ENCODE measurements at places on chromosomes 2 and 18.
A peak's percentile ranks its signal among the peaks of the same experiment; 100 is the strongest.

GRCh38 chr18:23872701-23873550 is 141.6 kb upstream of the TTC39C start:
- DNase-seq = no peak

DNA sequence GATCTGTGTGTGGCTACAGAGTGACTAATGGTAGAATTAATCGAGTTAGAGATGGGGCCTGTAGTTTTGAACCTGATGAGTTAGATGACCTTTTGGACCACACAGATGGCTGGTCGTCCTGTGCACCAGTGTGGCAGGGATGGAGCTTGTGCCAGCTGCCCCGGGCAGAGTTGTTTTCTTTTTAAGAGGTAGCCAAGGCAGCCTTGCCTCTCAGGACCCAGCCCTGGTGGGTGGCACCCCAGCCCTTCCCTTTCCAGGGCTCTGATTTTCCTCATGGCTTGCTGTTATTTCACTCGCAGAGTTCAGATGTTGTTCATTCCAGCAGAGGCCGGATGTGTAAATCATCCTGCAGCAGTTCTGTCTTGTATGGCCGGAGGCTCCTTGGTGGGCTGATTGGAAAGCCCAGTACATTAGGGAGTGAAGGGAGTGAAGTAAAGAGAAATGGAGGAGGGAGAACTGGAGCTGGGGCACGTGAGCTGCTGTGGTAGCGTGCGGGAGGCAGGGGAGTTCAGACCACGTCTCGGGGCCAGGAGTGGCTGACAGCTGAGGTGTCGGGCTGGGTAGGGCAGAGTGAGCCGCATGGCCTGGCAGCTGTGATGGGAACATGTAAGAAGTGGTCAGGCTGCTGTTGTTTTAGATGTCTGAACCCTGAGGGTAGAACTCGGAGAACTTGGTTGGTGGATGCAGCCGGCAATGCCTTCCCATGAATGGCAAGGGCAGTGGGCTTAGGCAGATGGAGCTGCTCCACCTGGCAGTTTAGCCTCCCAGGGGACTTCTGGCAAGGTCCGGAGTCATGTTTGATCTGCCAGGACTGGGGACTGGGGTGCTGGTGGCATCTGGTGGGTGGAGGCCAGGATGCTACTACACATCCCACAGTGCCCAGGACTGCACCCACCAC is 28.8 kb downstream of the ASAP2 start:
- DNase-seq = no peak

DNA sequence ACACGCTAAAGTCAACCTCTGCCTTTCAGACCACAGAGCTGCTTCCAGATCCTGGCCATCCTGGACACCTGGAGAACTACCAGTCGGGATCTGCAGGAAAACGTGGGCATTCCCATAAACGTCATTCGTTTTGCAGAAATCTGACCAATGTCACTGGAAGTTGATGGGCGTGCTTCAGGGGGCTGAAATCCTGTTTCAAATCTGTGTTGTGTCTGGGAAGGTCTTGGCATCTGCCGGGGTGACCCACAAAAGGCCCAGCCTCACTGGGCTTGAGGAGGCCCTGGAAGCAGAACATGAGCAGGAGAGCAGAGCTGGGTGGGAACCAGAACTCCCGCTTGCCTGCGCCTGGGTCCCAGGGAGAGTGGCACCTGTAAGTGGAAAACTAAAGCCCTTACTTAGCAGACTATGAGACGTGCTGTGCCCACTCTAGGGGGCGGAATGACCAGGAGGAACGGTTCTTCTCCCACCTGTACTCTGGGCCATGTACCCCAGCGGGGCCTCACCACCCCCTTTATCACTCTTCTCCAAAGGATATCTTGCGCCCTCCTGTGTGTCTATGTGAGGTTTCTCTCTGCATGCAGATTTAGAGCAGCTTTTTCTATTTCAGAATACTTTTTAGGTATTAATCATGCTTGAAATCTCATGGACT is 200.9 kb downstream of the FAM210A start:
- DNase-seq = no peak

DNA sequence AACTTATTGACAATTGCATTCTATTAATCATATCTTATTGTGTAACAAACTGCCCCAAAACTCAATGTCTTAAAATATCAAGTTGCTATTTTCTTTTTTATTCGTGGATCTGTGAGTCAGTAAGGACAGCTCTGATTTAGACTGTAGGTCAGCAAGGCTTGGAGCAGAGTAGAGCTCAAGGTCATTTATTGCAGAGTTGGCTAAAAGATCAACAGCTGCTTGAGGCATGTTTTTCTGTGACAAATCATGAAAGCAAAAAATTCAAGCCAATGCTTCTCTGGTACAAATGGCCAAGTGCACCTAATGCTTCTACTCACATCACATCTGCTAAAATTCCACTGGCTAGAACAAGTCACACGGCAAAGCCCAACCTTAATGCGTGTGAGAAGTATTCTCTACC is 497.7 kb upstream of the LRATD1 start:
- no peak for DNase-seq

GRCh38 chr2:211854832-211855231 is 683.8 kb downstream of the ERBB4 start:
- DNase-seq = no peak

DNA sequence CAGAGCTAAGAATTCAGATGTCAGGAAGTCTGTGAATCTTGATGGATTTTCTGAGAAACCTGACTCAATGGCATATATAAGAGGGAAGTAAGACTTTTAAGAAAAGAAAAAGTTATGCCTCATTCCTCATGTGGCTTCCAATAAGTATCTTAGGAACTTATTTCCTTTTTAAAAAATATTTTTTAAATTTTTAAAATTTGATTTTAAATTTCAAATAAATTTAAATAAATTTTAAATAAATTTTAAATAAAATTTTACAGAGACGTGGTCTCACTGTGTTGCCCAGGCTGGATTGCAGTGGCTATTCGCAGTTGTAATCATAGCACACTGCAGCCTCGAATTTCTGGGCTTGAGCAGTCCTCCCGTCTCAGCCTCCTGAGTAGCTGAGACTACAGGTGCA is 11.5 kb upstream of the POLR1B start:
- DNase-seq = no peak

- no peak for DNase-seq
These were observed 40.6 kb downstream of the ITGB1BP1 start for GRCh38 chr2:9382604-9383235.

DNA sequence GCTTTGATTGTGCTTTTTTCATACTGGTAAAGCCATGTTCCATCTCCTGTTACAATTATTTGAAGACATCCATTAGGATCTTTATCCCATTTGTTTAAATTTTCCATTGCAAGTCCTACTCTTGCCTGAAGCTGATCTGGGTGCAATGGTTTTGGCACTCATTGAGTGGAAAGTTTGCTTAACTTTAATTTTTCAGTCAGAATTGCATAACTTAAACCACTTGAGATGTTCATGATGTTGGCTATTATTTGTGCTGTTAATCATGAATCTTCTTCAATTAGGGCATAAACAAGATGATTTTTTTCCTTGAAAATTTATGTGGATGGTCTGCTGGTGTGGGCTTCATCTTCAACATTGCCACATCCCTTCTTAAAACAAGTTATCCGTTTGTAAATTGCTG is 180.1 kb downstream of the ST6GAL2 start:
- no peak for DNase-seq

DNA sequence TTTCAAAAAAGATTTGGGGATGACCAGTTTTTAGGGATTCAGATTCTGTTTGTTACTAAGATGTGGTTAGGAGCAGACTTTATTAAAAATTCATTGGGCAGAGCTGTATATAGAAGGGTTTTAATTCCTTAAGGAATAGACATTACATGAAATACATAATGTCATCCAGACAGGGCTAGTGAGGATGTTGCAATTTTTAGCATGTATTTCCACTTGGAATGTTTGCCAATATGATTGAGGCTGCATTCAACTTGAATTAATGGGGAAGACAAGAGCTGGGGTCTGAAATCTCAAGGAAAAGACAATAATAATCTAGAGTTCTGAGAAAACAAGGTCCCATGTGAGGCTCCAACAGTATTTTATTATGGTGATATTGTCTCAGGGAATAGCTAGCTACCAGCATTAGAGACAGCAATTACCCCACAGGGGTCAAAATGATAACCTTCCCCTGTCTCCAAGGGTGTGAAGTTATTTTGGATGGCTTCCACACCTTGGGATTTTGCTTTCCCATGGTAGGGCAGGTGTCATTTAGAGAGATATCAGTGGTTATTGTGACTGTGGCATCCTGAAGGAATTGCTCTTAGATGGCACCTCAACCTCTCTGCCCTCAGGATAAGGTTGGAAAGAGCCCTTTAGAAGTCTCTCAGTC is 60.2 kb downstream of the VSNL1 start:
- no peak for DNase-seq

- no peak for DNase-seq
These were observed 290.6 kb downstream of the ZEB2 start for GRCh38 chr2:144229296-144229695.

- no peak for DNase-seq
These were observed 93.0 kb downstream of the LBH start for GRCh38 chr2:30324245-30324908.

- DNase-seq = no peak
These were observed 35.7 kb downstream of the STEAP3 start for GRCh38 chr2:119259296-119259860.

GRCh38 chr2:23542230-23542789 is 157.3 kb downstream of the KLHL29 start:
- no peak for DNase-seq

- DNase-seq = peak; percentile 82
These were observed 1.6 kb downstream of the CDH2 start for GRCh38 chr18:28175150-28175929.

DNA sequence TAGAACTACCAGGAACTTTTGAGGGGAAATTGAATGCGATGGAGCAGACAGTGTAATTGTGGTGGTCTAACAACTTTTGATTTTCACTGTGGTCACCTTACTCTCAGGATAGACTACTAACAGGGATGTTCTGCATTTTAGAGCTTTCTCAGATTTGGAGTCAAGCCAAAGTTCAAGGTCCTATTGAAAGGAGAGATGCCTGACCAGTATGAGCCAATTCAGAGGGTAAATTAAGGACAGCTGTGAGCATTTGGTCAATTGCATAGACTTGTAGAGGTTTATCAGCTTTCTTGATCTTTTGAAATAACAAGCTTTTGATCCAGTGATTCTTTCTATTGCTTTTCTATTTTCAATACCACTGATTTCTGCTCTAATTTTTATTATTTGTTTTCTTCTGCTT is 1095.7 kb upstream of the CNTNAP5 start:
- no peak for DNase-seq

- no peak for DNase-seq
These were observed 432.7 kb upstream of the ID2 start for GRCh38 chr2:8249141-8249540.

- no peak for DNase-seq
These were observed 104.8 kb downstream of the SP100 start for GRCh38 chr2:230520875-230521155.
